ENCODE measurements at places on chromosomes 7 and 10.
A peak's percentile ranks its signal among the peaks of the same experiment; 100 is the strongest.

DNA sequence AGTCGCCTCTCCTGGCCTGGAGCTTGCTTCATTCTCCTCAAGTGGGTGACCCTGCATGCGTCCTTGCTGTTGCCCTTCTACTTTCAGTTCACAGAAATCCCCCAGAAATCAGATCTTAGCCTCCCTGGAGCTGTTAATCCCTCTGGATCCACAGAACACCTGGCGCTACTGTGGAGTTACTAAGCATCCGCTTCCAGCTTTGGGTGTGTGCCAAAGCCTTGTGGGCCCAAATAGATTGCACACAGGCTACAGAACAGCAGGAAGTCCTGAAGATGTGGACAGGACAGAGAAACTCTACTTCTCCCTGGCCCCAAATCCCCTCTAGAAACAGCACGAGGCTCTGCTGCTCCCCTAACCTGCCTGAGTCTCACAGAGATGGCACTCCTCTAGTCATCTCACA is 36.6 kb upstream of the PDLIM1 start:
- DNase-seq: no peak

- no peak for DNase-seq
Observed at GRCh38 chr7:36583318-36583717, 141.0 kb downstream of the AOAH start.

GRCh38 chr10:6320320-6321010 is 117.7 kb downstream of the PFKFB3 start:
- no peak for DNase-seq

DNA sequence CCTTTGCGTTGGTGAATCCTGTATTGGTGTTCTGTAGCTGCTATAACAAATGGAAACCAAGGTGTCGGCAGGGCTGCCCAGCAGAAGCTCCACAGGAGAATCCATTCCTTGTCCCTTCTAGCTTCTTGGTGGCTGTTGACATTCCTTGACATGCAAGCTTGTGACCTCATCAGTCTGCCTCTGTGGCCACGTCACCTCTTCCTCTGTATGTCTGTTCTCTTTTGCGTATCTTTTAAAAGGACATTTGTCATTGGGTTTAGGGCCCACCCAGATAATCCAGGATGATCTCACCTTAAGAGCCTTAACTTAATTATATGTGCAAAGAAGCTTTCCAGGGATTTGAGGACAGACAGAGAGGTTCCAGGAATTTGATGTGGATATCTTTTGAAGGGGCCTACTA is 15.3 kb upstream of the ZCCHC24 start:
- DNase-seq: no peak

- no peak for DNase-seq
Observed at GRCh38 chr7:112171673-112172072, 34.5 kb downstream of the DOCK4 start.

GRCh38 chr10:19505320-19506312 is 310.6 kb upstream of the PLXDC2 start:
- no peak for DNase-seq

- no peak for DNase-seq
Observed at GRCh38 chr7:82441669-82442478, 1.7 kb downstream of the CACNA2D1 start.

- no peak for DNase-seq
Observed at GRCh38 chr7:126535176-126535575, 717.6 kb downstream of the GRM8 start.

GRCh38 chr7:132030883-132031282 is 474.5 kb upstream of the PODXL start:
- no peak for DNase-seq

DNA sequence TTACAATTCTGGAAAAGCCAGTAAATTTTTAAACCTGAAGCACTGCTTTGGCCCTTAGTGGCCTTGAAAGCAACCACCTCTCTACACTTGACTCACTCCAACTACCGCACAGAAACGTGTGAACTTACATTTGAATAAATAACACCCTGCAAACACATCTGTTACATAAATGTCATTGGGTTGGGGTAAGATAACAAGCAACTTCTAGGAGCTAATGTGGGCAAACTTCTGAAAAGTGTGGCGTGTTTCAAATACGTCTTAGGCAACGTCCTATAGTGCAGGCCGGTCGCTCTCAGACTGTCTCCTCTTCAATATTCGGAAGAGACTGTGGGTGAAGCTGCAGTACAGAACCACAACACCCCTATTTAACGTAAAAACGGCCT is 474 bp downstream of the ORC5 start:
- no peak for DNase-seq

DNA sequence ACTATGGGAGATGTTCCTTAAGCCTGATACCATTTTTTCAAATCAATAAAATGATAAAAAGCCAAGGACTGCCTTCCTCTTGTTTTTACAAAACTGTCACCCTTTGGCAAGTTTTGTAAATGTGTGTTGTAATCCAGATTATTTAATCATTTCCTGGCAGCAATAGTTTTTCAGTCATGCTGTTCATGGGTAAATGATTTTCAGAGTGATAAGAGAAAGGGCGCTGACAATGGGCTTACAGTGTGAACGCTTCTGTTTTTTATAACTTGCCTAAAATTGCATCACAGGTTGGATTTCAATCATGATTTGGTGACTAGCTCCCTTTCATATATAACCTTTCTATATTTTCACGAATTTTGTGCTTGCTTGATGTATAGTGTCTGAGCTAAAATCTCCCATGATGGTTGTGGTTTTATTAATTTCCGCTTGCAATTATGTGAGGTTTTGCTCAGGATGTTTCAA is 19.0 kb upstream of the DMBT1 start:
- DNase-seq: no peak

- no peak for DNase-seq
Observed at GRCh38 chr10:46019569-46020343, 10.7 kb downstream of the NCOA4 start.

DNA sequence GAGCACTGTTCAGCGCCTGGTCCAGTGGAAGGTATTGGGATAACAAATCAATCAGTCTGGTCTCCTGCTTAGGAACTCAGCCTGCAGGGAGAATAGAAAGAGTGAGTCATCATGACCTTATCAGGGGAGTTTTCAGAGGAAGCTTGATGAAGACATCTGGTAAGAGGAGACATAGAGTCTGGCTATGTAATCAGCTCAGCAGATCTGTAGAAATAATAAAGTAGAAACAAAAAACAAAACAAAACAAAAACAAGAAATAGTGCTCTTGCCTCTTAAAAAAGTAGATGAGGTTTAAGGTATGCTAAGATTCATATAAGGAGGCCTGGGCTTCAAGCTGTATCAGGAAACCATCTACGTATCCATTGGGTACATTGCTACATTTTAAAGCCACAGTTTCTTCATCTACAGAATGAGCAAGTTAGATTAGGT is 14.4 kb downstream of the TAS2R41 start:
- DNase-seq: no peak

GRCh38 chr7:150988230-150989226 is 2.3 kb upstream of the NOS3 start:
- peak; percentile 58 for DNase-seq

DNA sequence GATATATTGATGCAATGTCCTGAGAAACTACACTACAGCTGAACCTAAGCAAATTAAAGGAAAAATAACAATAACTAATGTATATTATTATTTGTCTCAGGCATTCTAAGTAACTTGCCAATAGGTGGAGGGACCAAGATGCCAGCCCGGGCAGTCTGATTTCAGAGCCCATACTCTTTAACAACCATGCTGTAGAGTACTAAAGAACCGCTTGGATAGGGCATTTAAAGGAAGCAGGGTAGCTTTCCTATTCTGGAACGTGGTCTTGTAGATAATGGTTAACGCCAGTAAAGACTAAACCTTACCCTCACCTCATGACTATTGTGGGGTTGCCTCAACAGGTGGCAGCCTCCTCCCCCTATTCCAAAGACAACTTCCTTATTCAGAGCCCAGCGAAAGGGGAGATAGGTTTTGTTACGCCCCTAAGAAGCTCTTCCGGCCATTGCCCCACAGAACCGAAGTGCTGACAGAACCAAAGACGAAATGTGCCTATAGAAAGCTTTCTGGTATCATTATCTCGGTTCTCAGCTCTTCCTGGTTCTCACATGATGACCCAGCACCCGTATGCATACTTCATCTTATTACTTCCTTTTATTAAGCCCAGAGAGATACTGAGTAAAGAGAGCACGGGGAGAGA is 707 bp upstream of the C1GALT1 start:
- peak; percentile 24 for DNase-seq

DNA sequence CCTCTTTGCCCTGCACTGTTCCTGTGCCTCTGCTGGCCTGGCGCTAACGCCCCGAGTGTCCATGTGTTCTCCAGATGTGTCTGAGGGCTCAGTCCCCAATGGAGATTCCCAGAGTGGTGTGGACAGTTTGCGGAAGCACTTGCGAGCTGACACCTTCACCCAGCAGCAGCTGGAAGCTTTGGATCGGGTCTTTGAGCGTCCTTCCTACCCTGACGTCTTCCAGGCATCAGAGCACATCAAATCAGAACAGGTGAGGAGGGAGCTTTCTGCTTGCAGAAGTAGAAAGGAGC is 60.9 kb downstream of the PAX2 start:
- DNase-seq: no peak

DNA sequence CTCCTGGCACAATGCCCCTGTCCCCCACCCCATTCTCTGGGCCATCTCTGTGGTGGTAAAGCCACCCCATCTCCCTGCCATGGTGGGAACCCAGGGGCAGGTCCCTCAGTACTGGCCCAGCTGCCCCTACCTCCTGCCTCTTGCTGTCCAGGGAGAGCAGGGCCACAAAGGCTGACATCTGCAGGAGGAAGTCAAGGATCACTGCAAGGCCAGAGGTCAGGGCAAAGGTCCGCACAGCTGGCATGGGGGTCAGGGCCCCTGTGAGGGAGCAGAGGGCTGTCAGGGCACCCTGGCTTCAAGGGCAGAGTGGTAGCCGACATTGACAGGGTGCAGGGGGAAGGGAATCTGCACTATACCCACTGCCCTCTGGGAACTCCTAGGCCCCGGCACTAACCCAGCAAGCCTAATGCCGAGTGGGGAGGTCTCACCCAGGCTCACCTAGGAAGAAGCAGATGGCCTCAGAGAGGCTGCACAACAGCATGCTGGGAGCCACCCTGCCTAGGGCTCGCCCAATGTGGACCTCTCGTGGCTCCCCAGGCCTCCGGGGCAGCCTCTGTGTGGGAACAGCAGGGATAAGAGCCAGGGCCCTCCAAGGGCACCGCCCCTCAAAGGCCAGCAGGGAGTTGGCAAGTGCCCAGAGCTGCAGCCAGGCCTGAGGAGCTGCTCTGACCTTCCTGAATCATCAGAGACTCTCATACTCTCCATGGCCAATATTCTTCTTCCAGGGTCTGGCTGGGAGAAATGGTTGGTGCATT is 7.7 kb downstream of the NPC1L1 start:
- no peak for DNase-seq

GRCh38 chr7:114901771-114902170 is 20.1 kb upstream of the MDFIC start:
- DNase-seq: no peak

DNA sequence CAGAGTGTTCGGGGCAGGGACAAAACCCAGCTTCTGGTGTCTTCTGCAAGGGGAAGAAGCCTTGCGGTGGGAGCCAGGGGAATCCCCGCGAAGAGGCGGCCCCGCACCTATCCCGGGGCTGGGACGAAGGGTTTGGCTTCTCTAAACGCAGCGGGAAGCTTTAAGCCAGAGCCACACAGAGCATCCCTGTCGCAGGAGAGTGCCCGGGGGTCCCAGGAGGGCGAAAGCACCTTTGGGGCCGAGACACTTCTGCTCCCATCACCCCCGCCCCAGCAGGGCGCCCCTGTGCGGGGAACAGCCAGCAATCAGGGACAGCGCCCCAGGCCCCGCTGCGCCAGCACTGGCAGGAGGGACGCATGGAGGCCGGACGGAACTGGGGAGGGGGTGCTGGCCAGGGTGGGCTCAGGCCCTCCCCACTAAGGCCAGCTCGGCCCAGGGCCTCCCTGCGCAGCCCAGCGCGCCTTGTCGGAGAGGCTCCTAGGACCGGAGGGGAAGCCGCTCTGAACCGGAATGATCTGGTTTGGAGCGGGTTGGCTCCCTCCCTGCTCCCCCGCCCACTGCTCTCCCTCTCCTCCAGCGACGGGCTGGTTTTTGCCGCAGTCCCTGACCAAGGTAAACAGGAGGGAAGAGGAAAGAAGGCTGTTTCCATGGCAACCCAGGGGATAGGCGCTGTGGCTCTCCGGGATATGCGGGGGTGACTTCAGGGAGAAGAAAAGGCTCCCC is 63.9 kb downstream of the TMEM209 start:
- no peak for DNase-seq

- no peak for DNase-seq
Observed at GRCh38 chr7:70505886-70506285, 626.1 kb upstream of the GALNT17 start.

DNA sequence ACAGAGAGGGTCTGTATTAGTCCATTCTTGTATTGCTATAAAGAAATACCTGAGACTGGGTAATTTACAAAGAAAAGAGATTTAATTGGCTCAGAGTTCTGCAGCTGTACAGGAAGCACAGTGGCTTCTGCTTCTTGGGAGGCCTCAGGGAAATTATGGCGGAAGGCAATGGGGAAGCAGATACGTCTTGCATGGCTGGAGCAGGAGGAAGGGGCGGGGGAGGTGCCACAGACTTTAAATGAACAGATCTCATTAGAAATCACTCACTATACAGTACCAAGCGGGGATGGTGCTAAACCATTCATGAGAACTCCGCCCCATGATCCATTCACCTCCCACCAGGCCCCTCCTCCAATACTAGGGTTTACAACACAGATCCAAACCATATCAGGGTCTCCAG is 3.7 kb upstream of the CALU start:
- DNase-seq: no peak

- DNase-seq: no peak
Observed at GRCh38 chr7:11570922-11571550, 261.0 kb downstream of the THSD7A start.

- no peak for DNase-seq
Observed at GRCh38 chr10:76209135-76209534, 777.7 kb downstream of the LRMDA start.

GRCh38 chr7:106042196-106042611 is 69.9 kb downstream of the SYPL1 start:
- no peak for DNase-seq

GRCh38 chr7:99557940-99558305 is 519 bp upstream of the ZNF655 start:
- DNase-seq: no peak

DNA sequence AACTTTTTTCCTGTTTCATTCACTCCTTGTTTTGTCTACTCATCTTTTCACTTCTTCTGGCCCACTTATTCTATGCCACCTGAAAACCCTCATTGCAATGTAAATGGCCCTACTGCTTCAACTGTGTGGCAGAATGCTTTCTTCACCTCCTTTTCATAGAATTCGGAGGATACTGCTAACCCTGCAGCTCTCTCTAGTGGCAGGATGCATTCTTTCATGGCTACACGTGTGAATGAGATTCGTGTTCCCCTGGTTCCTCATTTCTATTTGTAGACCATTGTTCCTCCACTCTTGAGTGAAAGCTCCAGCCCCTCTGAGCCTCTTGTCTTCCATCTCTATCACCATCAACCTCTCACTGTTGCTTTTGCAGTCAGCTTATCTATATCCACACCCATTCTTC is 20.9 kb upstream of the CYP26C1 start:
- no peak for DNase-seq

Data from activated naive CD4-positive, alpha-beta T cell (primary cell).